ENCODE measurements at places on chromosomes 13 and 19.

DNA sequence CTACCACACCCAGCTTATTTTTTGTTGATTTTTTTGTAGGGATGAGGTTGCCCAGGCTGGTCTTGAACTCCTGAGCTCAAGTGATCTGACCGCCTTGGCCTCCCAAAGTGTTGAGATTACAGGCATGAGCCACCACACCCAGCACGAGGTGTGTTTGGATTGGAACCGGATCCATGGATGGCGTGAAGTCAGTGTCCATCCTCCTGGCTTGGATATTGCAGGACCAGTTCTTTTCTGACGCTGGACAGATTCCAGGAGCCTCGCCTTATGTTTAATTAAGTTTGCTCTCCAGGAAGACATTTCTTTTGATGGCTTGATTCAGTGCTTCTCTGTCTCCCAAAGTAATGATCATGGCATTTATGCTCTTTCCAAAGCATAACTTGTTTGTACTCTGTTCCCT, 14.4 kb upstream of the RFXAP start:
- DNase-seq: no peak

DNA sequence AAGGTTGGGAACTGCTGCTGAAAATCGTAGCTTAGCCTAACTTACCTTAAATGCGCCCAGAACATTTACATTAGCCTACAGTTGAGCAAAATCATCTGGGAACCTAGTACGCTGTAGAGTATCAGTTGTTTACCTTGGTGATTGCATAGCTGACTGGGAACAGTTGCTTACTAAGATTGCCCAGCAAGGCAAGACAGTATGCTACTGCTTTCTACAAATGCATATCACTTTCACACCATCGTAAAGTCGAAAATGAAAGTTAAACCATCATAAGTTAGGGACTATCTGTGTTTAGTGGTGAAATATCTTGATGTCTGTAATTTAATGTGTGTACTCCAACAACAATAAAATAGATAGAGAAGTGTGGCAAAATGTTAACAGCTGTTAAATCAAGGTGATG, 1670.6 kb upstream of the PCDH20 start:
- DNase-seq: no peak

DNA sequence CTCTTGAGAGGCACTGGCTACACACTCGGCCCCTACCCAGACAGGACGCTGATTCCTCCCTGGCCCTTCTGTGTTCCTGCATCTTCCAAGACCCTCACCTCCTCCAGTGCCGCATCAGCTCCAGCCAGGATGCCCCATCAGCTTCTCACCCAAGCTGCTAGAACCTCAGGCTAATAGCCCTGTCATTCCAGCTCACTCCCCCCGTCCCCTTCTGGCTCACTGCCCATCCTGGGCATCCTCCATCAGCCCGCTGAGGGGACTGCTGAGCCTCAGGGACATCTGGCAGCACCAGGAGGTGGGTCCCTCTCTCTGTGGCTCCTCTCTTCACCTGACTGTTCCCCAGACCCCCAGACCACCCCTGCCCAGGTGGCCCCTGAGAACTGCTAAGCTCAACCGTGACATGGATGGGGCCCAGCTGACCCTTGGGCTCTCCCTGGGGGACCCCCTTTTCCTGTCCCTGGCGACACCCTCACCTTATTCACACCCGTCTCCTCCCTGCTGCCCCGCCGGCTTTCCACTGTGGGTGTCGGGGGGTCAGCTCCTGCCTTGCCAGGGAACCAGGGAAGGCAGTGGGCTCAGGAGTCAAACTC, 4.8 kb downstream of the FFAR3 start:
- no peak for DNase-seq

- DNase-seq: no peak
Observed at GRCh38 chr19:19911150-19911549, 10.4 kb downstream of the ZNF93 start.

- DNase-seq: no peak
Observed at GRCh38 chr19:30450100-30450499, 77.9 kb downstream of the ZNF536 start.

GRCh38 chr19:45952686-45953505, 20.8 kb downstream of the NOVA2 start:
- DNase-seq: peak; percentile 11

DNA sequence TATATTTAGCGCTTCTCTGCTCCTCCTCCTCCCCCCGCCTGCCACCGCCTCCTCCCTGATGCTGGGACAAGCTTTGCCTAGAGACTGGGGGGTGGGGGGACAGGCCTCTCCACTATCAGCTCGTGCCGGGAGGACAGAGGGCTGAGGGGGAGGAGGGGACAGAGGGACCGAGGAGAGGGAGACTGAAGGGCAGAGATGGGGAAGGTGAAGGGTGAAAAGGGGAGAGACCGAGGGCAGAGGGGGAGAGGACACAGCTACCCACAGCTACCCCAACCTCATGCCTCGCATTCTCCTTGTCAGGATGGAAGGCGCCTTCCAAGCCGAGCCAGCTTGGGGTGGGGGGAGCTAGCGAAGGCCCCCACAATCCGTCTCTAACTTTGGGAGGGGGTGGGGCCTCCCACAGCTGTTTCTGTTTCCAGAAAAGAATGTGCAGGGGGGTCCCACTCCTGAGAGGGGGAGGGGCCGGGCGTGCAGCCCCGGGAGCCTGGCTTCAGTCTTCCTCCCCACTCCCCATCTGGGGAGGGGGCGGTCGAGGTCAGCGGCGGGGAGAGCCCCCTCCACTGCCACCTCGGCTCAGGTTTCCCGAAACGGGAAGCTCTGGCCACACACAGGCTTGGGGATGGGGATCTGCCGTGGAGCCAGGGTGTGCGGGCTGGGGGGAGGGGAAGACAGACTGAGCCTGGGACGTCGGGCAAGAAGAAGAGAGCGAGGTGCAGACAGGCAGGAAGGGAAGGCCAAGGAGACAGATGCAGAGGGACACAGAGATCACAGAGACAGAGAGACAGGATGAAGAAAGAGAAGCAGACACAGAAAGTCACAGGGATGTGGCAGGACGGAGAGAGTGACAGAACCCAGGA, 1.6 kb downstream of the DACT3 start:
- DNase-seq: no peak

- DNase-seq: no peak
Observed at GRCh38 chr13:51235186-51235585, 13.0 kb downstream of the FAM124A start.

DNA sequence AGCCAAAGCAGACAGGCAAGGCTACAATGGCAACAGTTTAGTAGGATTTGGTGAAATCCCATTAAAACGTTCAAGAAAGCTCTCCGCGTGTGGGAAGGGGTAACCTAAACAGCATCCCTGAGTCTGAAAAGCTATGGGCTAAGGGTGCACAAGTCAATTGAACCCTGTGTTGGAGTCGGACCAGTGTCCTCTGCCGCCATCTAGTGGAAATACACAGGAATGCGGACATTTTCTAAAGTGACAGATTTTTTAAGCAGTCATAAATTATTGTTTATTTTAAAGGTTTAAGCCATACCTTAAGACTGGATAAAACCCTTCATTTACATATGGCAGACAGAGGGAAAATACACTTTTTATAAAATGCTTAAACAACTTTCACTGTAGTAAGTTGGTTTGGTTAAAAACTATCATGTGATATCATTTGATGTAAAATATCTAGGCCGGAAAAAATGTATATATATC, 26.5 kb upstream of the LSM14A start:
- DNase-seq: peak; percentile 17
